Activated naive CD8-positive, alpha-beta T cell treated with anti-CD3 and anti-CD28 coated beads, Interleukin-2, amount 50 U/mL, for 24 hours (primary cell): ENCODE measurements at places on chromosomes 6 and 20.

DNA sequence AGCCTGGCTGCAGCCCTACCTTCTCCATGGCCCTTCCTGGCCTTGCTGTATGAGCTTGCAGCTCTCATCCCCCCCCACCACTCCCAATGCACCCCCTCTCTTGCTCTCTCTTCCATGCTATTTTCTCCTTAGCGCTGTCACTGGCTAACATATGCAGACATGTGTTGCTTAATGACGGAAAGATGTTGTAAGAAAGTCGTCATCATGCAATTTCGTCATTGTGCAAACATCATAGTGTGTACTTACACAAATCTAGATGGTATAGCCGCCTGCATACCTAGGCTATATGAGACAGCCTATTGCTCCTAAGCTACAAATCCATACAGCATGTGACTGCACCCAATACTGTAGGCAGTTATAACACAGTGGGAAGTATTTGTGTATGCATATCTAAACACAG is 27.0 kb downstream of the ANGPT4 start:
- no peak for DNase-seq

GRCh38 chr6:10316373-10316721 is 98.5 kb downstream of the TFAP2A start:
- DNase-seq = no peak

DNA sequence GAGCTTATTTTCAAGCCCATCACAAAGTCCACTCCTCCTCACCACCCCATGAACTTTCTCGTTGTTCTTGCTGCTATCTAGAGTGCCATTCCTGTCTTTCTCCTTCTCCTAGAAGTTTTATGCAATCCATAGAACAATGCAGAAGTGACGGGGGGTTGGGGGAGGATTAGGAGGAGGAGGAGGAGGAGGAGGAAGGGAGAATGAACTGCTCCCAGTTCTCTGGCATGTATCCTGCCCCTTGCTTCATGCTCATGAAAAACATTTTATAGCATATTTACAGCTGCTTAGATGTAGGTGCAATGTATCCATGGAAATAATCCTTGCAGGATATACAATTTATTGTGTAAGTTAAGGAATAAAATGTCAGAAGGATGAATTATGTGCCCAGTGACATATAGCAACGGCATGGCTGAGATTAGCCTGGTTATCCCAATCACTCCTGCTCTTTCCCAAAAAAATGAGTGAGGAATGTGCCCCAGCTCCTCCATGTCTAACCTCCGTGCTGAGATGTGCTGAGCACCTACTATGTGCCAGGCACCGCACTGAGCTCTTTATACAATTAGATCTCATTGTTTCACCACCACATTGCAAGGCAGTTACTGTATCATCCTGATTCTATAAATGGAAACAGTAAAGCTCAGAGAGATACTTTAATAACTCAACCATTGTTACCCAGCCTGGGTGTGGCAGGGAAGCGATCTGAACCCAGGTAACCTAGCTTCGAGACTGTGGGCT is 41.6 kb upstream of the TFAP2C start:
- DNase-seq = no peak

DNA sequence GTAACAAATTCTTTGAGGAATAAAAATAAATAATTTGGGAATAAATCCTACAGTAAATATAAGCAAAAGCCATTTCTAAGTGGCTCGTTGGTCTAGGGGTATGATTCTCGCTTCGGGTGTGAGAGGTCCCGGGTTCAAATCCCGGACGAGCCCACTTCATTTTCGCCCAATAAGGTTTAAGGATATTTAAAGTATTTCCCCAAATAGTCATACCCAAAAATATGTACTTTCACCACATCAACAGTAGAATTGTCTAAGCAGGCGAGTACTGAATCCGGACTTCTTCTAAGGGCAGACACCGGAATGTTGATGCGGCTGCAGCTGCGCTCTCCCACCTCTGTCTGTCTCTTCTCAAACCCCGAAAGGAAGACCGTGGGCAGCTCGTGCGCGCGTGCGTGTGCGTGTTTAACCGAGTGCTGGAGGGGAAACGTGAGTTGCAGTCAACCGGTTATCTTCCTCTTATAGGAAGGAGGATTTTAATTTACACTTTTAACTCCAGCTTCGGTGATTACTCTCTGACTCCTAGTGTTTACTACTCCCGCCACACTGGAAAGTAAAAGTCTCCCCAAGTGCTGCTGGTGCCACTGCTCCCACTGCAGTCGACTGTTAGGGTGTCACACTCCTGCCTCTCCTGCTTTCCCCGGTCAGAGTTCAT is 155.7 kb upstream of the PRSS16 start:
- DNase-seq = peak; percentile 54

GRCh38 chr20:41424011-41424410 is 57.4 kb upstream of the EMILIN3 start:
- DNase-seq = no peak

- no peak for DNase-seq
These were observed 202.0 kb upstream of the RAB32 start for GRCh38 chr6:146341493-146342230.

- DNase-seq = no peak
These were observed 31.4 kb downstream of the TSHZ2 start for GRCh38 chr20:53003420-53004154.

GRCh38 chr20:48332555-48332954 is 495.2 kb downstream of the PREX1 start:
- DNase-seq = no peak

DNA sequence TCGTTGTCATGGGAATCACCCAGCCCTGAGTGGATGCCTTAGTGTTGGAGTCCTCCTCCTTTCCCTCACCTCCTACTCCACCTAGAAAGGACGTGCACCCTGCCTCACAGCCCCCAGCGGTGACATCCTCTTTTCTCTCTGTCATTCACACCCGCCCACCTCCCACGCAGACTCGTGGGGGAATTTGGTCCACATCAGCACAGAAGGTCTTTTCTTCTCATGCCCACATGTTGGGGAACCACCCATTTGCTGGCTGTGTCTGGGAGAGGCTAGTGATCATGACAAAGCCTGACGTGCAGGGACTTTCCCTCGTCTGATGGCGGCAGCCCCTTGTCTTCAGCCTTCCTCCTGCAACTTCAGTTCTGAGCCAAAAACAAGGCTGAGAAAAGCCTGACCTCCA is 96.0 kb upstream of the CNKSR3 start:
- DNase-seq = peak; percentile 90

DNA sequence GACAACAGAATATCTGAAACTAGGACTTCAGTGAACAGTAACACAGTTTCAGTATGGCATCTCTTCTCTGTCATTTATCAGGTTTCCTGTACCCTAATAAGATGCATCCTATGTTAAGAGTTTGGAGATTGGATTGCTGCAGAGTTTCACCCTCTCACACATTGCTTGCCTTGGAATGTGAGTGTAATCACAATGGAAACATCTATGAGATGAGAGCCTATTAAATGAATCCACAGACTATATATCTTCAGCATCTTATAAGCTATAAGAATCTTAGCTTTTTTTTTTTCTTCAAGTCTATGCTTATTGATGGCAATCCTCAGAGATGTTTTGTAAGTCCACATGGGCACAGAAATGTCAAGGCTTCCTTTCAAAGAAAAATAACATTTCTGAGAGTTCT is 292.5 kb downstream of the PRKN start:
- no peak for DNase-seq

DNA sequence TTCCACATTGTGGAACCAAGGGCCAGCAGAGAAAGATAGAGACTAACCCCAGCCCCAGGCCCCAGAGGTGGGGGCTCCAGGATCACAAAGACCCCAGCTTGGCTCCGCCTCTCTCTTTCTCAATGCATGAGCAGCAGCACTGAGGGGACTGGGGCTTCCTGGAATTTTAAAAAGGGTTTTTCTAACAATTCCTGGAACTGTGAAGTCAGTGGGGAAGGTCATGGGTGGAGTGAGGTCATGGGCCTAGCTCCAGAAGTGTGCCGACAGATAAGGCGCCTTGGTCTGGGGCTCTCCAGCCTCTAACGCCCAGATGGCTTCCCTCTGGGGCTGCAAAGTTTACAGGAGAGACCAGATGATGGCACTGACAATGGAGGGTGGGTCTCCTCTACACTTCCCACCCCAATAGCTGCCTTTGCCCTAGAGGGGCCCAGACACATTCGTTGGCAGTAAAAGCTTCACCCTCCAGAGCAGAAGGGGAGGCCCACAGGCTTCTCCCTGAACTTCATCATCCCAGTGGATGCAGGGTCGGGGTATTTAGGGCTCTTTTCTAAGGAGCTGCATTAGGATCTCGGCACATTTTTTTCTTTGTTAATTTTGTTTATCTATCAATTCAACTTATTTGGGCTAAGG is 46.9 kb upstream of the CD93 start:
- DNase-seq = no peak

DNA sequence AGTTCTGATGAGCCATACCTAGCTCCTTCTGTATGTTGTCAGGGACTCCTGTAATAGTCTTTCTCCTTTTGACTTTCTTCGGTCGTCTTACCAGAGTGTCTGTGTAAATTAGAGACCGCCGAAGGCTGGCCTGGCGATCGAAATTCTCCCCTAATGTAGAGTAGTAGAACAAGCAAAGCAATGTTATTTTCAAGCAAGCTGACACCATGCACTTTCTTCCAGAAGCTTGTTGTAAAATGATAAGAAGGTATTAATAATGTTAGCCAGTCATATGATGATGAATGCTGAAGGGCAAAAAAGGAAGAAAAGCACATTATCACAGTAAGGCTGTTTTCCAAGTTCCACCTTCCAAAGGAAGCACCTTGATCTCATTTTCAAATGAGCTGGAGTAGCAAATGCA is 37.9 kb downstream of the HEBP2 start:
- no peak for DNase-seq

DNA sequence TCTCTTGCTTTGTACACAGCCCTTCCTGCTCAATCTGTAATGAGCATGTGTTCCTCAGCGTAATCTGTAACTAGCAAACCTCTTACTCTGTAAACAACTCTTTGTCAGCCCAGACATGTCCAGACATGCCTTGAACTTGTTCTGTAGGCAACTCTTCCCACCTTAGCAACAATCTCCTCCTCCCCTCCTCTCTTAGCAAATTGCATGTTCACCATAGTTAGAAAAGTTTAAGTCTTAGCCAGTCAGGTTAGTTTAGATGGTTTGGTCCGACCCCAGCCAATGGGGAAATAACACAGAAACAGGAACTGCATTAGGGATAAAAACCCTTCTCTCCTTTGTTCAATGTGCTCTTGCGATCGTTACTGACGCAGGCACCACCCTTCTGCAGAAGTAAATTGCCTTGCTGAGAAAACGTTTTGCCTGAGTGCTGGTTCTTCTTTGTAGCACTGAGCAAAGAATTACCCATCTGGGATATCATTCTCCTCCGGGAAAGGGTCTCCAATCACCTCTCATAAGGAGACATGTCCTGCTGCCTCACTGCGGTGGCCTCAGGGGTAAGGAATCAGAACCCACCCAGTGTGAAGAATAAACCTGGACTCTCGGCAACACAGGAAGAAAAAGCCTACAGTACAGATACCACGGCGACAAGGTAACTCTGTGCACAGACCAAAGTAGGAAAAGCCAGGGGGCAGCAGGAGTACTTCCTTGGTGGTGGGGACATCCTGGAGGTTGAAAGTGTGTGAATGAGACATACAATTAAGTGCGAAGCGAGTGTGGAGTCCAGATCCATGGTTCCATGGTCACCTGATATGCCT is 26.2 kb downstream of the PLN start:
- DNase-seq = no peak
